ENCODE measurements at places on chromosomes 1 and 21.

DNA sequence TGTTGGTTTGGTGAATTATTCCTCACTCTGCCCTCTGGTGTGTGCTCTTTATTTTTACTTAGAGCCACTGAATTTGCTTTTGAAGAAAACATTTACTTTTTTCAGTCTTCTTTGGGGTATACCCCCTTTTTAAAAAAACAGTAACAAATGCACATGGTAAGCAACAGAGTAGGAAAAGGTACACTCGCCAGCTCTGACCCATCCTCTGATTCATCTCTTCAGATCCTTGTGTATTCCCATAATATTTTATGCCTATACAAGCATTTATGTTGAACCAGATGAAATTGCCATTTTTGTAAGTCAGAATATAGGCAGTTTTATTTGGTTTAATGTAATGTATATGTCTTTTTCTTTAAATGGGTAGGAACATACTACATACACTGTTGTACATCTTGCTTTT is 28.3 kb downstream of the TTC3 start:
- DNase-seq: no peak

- no peak for DNase-seq
Measured at GRCh38 chr1:198607714-198608113, 31.1 kb upstream of the PTPRC start.

DNA sequence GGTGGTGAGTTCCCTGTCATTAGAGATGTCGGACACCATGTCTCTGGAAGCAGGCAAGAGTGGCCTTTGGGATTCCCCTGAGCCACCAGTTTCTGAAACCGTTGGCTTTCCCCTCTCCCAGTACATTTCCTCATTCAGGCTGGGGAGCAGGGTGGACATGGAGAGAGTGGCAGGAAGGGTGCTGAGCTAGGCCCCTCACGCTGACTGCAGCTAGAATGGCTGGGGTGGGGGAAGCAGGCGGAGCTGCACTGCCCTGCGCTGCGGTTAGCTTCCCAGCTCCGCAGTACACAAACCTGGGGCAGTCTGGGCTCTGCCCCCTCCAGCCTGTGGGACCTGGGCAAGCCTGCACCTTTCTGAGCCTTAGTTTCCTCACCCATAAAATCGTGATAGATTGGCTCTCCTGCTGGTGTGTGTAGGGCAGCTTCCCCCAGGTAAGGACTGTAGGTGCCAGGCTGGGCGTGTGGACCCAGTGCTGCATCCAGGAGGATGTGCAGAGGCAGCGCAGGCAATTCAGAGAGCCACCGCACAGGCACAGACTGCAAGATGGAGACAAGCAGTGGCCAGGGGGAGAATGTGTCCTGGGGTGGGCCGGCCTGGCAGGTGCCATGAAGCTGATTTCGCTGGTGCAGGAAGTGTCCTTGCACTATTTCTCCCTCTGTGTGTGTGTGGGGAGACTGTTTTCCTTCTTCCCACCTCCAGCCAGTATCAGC is 3.0 kb downstream of the PLA2G2F start:
- no peak for DNase-seq

- no peak for DNase-seq
Measured at GRCh38 chr1:156859523-156860112, 701 bp upstream of the INSRR start.

DNA sequence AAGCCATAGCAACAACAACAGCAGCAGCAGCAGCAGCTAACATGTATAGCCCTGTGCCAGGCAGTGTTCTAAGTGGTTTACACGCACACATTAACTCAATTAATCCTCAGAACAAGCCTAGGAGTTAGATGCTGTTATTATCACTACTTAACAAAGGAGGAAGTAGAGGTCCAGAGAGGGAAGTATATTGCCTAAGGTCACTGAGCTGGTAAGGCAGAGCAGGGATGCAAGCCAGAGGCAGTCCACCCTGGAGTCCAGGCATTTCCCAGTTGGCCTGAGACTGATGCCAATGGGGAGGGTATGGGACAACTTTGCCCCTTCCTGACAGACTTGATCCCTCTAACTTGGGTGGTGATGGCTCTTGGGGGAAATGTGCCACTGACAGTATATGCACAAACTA is 6.8 kb downstream of the CDC14A start:
- no peak for DNase-seq

GRCh38 chr21:45335761-45336534 is 48.3 kb upstream of the POFUT2 start:
- DNase-seq: no peak

- DNase-seq: no peak
Measured at GRCh38 chr1:156098784-156099183, 15.7 kb upstream of the LMNA start.

DNA sequence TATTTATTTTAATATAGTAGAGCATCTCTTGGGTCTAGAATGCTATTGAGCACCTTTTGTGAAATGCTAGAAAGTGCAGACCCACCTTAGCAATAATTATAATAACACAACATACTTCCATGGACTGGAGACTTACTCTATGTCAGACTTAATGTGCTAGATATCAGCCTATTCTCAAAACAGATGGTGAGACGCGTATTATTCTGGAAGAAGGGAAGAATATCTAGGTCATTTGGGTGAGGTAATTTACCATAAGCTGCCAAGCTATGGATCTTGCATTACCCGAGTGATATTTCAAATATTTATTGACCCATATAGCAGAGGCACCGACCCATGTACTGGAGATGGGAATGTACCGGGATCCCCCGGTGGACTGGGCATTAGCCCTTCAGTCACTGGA is 20.6 kb upstream of the IFNLR1 start:
- DNase-seq: no peak

- DNase-seq: no peak
Measured at GRCh38 chr1:245698860-245699259, 544.1 kb downstream of the KIF26B start.

DNA sequence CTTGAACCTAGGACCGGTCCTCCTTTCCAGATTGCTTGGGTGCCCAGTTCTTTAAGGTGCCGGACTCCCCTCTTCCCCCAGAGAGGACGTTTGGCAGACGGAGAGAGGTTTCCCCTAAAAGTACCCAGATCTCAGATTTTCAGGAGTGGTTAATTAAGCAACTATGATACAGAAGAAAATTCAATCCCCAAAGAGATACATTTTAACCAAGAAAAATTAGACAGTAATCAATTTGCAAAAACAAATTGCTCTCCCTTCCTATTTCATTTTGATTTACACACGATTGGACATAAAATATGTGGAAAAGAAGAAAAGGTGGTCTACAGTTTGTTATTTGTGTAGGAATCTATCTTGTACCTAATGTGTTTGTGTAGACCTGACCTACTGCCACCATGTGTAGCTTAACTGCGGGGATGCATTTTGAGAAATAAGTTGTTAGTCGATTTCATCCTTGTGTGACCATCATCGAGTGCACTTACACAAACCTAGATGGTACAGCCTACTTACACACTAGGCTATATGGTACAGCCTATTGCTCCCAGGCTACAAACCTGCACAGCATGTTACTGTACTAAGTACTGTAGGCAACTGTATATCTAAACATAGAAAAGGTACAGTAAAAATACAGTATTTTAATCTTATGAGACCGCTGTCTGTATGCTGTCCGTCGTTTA is 755 bp downstream of the RPAP2 start:
- DNase-seq: peak; percentile 1

DNA sequence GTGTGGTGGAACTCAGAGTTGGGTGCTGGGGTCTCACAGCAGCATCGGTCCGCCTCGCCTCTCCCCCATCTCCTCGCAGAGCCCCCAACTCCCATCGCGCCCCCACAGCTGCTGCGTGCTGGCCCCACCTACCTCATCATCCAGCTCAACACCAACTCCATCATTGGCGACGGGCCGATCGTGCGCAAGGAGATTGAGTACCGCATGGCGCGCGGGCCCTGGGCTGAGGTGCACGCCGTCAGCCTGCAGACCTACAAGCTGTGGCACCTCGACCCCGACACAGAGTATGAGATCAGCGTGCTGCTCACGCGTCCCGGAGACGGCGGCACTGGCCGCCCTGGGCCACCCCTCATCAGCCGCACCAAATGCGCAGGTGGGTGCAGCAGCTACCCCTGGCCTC is 24.2 kb downstream of the PTPRU start:
- no peak for DNase-seq

- no peak for DNase-seq
Measured at GRCh38 chr1:40795811-40796586, 12.4 kb downstream of the KCNQ4 start.

DNA sequence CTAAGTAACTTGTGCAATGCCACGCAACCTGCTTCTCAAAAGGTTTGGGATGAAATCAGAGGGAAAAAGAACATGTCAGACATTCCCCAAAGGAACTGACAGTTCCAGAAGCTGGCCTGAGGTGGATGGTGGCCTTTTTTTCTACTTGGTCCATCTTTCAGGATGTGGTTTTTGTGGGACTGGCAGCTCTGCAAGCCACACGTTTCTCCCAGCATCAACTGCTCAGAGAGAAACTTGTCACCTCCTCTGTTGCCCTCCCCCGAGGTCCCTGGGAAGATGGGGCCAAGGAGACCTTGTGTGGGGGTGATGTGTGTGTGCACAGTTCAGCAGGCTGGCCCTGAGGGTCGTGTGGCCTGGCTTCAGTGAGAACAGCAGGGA is 2.5 kb upstream of the DHRS3 start:
- no peak for DNase-seq

GRCh38 chr1:174678657-174679056 is 230.9 kb downstream of the GPR52 start:
- no peak for DNase-seq

DNA sequence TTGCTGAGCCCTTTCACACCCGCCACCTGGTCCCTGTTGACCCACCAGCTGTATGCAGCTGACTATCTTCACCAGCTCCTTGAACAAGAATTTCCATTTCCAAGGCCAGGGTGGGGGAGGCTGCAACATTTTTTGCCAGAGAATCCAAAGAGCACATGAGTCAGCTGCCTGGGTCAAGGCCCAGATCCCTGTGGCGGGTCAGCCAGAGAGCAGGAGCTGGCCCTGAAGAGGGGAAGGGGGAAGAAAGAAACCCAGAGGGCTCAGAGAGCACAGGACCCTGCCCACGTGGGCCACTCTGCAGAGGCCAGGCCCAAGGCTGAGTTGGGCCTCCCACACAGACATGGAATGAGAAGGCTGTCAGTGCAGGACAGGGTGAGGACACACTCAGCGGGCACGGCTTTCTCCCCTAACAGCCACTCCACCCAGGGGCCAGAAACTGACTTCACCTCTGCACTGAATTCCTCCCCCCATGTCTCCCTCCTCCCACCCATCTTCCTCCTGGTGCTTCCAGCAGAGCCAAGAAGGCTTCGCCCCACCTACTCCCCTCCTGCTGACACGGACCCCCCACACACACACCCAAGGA is 28.9 kb downstream of the S100A6 start:
- DNase-seq: no peak

- no peak for DNase-seq
Measured at GRCh38 chr1:59137276-59137615, 159.6 kb upstream of the FGGY start.

GRCh38 chr1:192632188-192632587 is 3.8 kb upstream of the RGS13 start:
- DNase-seq: no peak

DNA sequence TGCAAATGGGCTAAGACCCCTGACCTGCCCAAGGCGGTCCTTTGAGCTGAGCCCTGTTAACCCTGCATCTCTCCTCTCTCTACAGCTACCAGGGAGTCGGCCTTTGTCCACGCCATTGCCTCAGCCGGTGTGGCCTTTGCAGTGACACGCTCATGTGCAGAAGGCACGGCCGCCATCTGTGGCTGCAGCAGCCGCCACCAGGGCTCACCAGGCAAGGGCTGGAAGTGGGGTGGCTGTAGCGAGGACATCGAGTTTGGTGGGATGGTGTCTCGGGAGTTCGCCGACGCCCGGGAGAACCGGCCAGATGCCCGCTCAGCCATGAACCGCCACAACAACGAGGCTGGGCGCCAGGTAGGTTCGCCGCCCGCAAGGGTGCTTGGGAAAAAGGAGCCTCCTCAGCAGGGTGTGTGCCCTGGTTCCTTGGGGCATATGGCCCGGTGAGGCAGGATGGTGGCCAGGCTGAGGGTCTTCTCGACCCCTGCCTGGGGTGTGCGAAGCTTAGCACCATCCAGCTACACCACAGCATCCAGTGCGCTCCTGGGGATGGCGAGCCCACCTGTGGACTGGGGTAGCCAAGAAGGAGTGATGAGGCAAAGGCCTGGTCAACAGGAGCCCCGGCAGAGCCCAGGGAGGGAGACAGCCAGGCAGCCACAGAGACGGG is 31.8 kb upstream of the ARF1 start:
- DNase-seq: no peak

DNA sequence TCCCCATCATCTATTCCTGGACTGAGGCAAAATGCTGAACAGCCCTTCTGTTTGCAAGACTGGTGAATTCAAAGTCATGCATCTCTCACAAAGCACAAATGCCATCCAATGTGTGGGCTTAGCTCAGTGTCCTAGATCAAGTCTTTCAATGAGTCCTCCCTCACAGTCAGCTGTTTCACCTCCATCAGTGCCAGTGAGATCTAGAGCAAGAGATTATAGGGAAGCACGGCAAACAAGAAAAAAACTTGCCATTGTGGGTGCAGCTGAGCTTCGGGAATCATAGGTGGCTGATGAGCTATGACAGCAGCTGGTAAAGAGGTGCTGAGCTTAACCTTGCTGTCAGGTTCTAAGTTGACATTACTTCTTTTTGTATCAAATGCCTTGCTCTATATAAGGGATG is 130.2 kb downstream of the LMX1A start:
- DNase-seq: no peak

DNA sequence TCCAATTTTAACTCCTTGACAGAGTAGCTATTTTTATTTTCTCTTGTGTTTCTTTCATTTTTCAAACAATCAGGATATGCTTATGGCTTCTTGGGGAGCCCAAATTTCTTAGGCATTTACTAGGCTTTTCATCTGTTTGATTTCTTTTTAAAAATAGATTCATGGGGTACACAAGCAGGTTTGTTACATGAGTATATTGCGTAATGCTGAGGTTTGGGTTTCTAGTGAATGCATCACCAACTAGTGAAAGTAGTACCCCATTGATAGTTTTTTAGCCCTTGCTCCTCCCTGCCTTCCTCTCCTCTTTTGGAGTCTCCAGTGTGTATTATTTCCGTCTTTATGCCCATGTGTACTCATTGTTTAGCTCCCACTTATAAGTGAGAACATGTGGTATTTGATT is 190.7 kb downstream of the CENPF start:
- no peak for DNase-seq

GRCh38 chr1:107926436-107927080 is 38.4 kb downstream of the VAV3 start:
- no peak for DNase-seq
